Choroid plexus epithelial cell (primary cell): ENCODE measurements at places on chromosomes 11 and 22.
A peak's percentile ranks its signal among the peaks of the same experiment; 100 is the strongest.

DNA sequence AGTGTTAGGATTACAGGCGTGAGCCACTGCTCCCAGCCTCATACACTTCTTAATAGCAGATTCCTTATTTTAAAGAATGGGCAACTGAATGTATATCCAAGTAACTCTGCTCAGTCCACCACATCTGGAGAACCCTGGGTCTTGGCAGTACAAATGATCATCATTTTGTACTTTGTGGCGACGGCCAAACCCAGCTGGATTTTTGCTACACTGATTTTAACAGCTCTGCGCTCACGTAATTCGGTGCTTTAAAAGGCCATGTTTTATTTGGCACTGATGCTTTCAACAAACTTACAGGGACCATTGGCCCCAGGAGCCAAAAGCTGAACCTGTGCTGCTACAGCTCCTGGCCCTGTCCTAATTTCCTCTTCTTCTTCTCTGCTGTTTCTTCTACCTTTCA, 60.8 kb upstream of the PDE3B start:
- peak; percentile 13 for DNase-seq

DNA sequence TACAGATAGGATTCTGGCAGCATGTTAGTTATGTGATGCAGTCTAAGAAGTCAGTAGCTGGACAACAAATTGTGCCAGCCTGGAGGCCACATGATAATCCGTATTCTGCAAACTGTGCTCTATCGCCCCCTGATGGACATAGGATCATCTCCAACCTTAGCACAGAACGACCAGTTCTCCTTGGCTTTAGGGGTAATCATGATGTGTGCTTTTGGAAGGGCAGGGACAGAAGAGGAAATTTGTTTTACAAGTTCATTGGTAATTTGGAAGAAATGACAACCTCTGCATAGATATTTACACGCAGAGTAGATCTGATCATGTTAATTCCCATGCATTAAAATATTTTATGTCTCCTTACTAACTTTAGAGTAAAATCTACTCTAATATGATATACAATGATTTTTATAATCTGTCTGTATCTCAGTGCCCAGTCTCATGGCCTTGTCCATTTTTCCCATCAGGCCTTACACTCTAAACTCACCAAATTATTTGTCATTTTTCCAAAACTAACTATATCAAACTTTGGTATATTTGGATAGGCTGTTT, 12.1 kb downstream of the OR10D3 start:
- DNase-seq = peak; percentile 85

DNA sequence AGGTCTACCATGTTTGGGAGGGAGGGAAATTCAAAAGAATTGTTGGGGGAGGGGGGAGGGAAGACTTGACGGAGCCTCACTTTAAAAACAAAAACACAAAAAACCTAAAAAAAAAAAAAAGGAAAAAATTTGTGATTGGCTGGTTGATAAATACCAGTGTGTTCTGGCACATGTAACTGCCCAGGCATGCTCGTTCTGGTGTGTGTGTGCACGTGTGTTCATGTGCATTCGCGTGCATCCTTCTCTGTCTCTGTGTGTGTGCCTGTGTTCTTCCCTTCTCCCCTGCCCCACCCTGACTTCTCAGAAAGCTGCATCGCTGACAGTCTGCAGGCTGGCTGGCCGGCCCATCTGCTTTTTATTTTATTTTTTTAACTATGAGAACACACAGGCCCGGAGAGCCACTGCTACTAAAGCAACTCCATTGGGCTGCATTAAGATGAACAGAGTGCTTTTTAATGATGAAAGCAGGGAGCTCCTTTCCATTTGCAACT, 22.6 kb upstream of the ADSL start:
- DNase-seq = no peak

GRCh38 chr22:42645341-42645937, 3.8 kb downstream of the CYB5R3 start:
- DNase-seq = no peak

DNA sequence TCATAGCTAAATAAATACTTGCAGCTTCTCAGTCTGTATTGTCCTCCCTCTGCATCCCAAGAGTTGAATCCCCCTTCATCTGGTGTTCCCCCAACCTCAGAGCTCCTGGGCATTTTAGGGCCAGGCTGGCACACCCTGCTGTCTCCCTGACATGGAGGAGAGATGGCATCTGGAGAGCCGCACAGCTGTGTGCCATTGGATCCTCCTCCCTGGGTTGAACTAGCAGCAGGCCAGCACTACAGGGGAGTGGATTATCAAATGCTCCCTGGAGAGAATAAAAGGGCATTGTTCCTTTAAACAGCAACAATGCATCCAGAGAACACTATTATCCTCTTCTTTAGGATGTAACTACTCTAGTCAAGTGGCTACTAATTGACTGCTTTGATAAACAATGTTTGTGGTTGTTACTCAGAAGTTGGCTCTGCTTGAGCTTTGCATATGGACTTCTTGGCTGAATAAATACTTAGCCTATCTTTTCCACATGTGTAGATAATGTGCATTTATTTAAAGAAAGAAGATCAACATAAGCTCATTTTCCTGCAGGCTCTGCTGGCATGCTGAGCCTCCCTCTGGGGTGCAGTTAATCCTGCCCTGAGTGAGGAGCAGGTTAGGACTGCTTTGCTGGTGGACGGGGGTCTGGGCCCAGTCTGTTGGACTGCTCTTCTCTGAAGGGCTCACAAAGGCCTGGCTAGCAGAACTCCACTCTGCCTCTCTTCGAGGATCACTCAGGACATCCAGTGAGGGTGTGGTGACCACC, 897.2 kb downstream of the TBC1D22A start:
- DNase-seq = no peak

DNA sequence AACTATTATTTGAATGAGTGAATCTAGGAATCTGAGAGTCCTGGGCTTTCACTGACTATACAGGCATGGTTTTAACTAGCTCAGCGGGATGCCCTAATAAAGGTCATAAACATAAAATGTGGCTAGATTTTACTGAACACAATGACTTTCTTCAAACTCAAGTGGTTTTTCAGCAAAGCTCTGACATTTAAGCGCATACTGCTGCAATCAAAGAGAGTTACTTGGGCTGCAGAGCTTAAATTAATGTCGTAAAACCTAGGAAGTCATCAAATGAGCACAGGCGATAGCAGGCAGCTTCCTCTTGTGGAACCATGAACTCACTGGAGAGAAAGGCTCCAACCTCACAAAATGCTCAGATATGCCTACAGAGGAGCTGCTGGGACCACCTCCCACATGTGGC, 6.7 kb downstream of the CSNK2A3 start:
- DNase-seq = no peak

DNA sequence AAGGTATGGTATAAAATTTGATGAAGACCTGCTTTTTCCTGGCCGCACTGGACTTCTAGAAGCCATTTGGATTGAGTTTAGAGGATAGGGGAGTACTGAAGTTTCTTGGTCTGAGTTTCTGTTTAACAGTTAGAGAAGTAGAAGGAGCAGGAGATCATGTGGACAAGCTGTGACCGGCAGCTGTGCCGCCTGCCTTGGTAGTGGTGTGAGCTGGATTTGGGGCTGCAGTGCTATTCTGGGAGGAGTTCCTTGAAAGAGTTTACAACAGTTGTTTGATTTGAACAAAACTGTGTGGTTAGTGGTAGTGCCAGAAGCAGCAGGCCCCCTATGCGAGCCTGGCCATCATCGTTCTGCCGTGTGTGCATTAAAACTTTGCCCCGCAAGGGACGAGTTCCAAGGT, 105.2 kb downstream of the PDHX start:
- DNase-seq = no peak

DNA sequence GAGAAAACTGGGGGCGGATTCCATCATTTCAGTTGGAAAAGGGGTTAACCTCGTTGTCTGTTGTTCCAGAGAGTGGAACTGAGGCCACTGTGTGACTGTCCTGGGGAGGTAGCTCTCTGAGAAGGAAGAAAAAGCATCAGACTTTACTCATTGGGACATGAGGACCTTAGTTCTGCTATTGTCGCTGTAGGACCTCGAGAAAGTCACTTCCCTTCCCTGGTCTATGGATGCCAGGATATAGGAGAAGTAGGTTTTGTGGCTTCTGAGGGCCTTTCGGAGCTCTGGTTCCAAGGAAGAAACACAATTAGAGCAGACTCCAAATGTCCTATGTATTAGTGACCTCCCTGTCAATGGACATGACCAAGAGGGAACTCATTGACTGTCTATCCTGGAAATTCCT, 6.2 kb downstream of the MYO18B start:
- no peak for DNase-seq

DNA sequence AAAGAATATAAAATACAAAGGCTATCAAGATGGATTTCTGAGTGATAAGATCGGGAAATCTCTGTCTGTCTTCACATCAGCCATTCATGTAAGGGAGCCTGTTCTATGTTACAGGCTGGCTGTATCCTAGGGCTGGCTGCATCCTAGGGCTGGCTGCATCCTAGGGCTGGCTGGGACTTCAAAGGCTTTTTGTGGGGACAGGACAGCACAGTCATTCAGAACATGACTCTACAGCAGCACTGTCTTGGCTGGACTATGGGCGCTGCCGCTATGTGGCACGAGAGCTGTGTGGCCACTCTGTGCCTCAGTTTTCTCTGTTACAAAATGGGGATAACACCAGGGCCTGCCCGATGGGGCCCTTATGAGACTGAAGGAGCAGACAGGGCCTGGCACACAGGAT, 10.2 kb downstream of the ADAMTS8 start:
- DNase-seq = no peak

- DNase-seq = peak; percentile 88
These were observed 32.7 kb upstream of the TXNRD2 start for GRCh38 chr22:19974268-19974861.
